ENCODE measurements at places on chromosomes 3 and 15.
A peak's percentile ranks its signal among the peaks of the same experiment; 100 is the strongest.

DNA sequence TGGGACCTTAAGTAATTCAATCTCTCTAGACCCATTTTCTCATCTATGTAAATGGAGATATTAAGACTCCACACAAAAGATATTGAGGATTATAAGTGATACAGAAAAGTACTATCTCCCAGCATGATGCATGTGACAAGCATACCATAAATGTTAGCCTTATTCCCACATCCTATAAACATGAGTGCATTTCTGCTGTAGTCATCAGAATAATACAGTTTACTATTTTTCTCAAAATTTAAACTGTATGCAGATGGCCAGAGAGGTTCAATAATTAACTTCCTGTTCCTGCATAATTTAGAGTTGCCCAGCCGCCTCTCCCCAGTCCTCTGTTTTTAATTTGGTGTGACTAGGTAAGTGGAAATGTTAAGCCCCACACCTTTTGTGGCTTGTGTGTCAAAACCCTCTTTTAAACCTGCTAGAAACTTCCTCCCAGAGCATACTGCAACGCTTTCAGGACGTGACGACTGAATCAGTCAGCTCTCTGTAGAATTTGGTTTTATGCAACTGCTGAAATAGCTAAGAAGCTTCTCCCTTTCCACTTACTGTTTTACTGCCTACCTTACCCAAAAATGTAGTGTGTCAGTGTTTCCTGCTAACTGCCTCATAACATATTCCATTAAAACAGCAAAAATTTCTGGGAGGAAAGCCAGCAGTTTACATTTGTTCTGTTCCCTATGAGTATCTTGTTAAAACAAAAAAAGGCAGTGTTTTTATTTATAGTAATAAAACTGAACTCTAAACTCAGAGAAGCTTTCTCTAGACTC is 1037.9 kb downstream of the EPHA3 start:
- DNase-seq: no peak

DNA sequence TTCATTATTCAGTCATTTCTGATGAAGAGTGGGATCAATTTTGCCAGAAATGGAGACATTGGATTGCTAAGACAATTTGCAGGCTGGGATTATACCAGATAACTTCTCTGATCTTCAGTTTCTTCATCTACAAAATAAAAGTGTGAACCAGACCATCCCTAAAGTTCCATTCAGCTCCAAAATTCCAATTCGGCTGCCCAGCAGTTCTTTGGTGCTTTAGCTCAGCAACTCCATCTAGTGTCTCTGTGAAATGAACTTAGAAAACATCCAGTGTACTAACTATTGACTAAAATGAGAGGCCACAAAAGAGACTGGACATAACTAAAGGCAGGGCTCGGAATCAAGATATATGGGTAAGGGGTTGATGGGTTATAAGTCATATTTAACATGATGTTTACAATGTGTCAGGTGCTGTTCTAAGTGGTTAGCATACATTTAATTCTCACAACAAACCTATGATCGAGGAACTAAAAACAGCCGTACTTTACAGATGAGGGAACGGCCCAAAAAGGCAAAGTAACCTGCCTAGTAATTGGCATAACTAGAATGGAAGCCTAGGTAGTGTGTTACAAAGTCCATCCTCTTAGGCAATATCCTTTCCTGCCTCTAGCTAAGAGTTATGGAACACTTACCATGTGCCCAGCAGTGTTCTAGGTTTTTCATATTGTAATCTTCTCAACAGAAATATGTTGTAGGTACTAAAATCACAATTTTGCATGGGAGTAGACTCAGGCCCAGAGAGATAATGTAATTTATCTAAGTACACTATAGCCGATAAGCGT is 17.0 kb downstream of the THAP10 start:
- no peak for DNase-seq

DNA sequence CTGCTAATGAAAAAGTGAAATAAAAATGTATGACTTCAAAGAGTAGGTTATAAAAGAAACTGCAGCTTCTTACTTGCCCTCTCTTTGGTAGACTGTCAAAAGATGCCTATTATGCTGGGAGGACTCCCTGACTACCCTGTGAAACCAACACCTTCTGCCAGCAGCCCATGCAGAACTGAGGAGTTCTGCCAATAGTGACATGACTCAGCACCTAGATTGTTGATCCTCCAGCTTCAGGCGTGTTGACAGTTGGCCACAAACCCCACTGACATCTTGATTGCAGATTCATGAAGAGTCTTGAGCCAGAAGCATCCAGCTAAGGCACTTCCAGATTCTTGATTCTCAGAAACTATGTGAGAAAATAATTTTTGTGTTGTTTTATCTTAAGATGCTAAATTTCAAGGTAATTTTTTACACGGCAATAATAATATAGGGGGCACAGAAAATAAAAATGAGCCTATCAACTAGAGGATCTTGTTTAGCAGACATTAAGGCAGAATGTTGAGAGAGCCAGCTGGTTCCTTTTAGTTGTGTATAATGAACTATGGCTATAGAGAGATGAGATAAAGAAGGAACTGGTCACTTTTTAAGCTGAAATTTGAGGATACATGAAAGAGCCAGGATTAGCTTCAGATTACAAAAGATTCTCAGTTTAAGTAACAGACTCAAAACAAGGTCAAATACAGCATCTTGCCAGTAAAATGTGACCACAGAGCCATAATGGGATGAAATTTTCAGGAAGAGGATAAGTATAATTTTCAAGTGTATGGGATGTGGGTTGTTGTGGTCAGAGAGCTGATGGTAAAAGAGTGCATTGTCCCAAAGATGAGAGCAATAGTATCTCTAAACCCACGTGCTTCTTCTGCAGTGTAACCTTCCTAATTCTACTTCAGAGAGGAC is 588.7 kb upstream of the CBLB start:
- DNase-seq: peak; percentile 2

DNA sequence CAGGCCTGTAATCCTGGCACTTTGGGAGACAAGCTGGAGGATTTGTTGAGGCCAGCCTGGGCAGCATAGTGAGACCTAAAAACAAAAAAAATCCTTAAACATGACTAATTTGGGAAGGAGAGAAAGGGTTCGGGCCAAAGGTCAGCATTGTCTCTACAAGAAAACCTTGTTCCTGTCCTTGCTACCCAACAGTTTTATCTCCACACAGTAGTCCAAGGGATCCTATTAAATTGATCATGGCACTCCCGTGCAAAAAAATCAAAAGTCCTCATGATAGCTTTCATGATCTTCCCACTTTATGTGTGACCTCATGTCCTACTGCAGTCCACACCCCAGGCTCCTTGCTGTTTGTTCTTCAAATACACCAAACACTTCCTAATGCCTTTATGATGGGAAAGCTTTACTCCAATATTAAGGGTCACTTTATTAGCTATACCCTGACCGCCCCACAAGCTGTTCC is 4.2 kb downstream of the RPL15 start:
- DNase-seq: no peak

- DNase-seq: no peak
Measured at GRCh38 chr15:58830556-58830955, 59.5 kb downstream of the MINDY2 start.

DNA sequence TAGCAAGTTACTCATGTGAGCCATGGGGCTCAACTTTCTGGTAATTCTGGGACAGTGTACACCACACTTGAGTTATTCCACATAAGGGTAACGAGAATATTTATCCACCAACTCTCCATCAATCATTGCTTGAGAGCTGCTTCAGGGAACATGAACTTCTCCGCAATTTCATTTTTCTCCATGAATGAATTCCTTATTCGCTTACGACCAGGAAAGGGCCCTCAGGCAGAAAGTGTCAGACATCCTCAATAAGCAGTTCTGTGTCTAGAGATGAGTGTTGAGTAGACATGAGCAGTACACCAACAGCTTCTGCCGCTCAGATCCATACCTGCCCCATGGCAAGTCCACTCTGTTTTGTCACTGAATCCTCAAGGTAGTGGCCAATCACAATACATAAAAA is 24.8 kb upstream of the IQCF2 start:
- DNase-seq: no peak

GRCh38 chr3:57805266-57805665 is 49.2 kb downstream of the SLMAP start:
- DNase-seq: no peak

- no peak for DNase-seq
Measured at GRCh38 chr3:173467501-173467900, 70.0 kb downstream of the NLGN1 start.

DNA sequence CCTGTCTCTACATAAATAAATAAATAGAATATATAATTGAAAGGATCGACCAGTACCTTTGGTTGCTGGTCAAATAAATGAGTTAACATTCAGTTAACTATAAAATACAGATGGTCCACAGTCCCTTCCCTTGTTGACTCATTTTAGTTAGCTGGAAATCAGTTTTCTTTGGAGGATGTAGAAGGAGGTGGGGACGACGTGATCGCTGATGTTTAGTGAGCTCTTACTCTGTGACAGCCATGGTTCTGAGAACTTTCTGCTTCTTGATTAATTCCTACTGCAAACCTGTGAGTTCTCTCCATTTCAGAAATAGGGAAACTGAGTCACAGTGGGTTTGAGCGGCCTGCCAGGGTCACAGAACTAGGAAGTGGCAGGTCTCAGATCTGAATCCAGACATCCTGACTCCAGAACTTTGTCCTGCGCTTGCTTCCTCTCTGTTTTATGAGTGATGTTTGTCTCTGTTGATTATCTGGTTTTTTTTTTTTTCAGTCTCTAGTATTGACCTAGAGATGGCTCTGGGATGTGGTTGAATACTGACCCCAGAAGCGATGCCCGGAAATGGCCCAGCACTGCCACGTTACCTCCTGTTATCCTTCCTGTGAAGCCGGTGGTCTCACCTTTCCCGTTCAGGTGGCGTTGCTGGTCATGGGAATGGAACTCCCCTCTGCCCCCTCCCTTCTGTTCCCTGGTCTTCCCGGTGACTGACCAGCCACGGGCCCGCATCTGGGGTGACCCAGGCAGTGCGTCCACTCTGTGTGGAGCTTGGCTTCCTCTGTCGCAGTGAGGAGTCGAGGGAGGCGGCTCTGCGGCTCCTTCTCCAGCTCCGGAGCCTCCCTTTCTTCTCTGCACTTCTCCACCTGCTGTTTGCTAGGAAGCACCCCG is 18.2 kb downstream of the SYNM start:
- no peak for DNase-seq

- no peak for DNase-seq
Measured at GRCh38 chr3:151209654-151210053, 6.6 kb upstream of the GPR171 start.

- DNase-seq: no peak
Measured at GRCh38 chr3:119098619-119099222, 47.2 kb upstream of the TEX55 start.

GRCh38 chr15:25391971-25392721 is 46.7 kb downstream of the UBE3A start:
- DNase-seq: no peak

DNA sequence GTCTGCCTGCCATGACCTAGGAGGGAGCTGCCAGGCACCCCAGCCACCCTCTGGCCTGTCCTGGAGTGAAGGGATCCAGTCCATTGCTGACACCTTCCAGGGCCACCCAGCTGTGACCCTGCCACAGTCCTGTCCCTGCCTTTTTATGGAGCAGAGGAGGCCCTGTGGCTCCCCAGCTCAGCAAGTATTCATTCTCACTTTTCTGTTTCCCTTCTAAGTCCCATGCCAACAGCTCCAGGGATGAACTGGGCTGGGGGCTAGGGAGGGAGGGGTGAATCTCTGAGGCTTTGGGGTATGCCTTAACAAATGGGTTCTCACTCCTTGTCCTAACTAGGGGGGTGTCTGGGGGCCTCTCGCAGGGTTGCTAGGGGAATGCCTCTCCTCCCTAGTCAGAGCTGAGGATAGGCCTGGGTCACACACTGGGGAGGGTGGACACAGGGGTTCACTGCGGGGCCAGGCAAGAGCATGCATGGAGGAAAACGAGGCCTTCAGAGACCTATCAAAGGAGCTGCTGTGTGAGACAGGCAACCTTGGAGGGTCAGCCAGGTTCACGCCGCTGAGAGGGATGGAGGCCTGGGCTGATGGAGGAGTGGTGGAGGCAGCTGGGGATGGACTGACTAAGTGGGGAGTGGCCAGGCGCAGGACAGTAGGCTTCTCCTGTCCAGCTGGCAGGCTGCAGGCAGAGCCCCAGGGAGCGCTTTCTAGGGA is 31.8 kb downstream of the EPHB3 start:
- DNase-seq: no peak

GRCh38 chr15:79522656-79523055 is 90.5 kb downstream of the MINAR1 start:
- no peak for DNase-seq

GRCh38 chr15:31328428-31328968 is 1.9 kb downstream of the KLF13 start:
- peak; percentile 74 for DNase-seq

- DNase-seq: no peak
Measured at GRCh38 chr3:144868506-144868905, 896.9 kb downstream of the DIPK2A start.

DNA sequence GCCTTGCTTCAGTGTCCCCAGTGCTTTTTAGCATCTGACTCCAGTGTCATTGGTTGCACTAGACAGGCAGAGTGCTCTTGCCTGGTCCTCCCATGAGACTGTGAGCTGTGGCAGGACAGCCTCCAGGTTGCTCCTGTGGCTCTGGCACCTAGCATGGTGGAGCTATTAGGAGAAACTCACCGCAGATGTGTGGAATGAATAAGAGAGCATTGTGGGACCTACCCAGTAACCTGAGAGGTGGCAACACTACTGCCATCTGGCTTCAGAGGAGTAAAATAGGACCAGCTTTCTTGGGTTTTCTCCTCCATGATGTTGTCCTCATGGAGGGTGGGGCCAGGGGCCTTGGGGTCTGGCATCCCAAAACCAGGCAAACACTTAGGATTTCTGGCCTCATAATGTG is 183.6 kb downstream of the EPHB1 start:
- no peak for DNase-seq

- DNase-seq: no peak
Measured at GRCh38 chr3:194043516-194043915, 92.4 kb upstream of the HES1 start.

Data from stimulated activated CD8-positive, alpha-beta memory T cell treated with anti-CD3 and anti-CD28 coated beads, Interleukin-4, amount 100 ng/mL, for 24 hours (primary cell).